ENCODE measurements at places on chromosomes 7 and 10.
A peak's percentile ranks its signal among the peaks of the same experiment; 100 is the strongest.

GRCh38 chr7:101856473-101857357 is 39.3 kb downstream of the CUX1 start:
- peak; percentile 72 for DNase-seq

- no peak for DNase-seq
These were observed 568.0 kb downstream of the POM121L12 start for GRCh38 chr7:53603461-53603860.

GRCh38 chr7:47336472-47337425 is 245.2 kb downstream of the TNS3 start:
- no peak for DNase-seq

GRCh38 chr10:3201796-3202195 is 29.2 kb upstream of the PITRM1 start:
- DNase-seq = no peak

- DNase-seq = no peak
These were observed 119.9 kb upstream of the COL1A2 start for GRCh38 chr7:94274828-94275227.

- DNase-seq = no peak
These were observed 231.5 kb downstream of the TNS3 start for GRCh38 chr7:47350425-47350824.

DNA sequence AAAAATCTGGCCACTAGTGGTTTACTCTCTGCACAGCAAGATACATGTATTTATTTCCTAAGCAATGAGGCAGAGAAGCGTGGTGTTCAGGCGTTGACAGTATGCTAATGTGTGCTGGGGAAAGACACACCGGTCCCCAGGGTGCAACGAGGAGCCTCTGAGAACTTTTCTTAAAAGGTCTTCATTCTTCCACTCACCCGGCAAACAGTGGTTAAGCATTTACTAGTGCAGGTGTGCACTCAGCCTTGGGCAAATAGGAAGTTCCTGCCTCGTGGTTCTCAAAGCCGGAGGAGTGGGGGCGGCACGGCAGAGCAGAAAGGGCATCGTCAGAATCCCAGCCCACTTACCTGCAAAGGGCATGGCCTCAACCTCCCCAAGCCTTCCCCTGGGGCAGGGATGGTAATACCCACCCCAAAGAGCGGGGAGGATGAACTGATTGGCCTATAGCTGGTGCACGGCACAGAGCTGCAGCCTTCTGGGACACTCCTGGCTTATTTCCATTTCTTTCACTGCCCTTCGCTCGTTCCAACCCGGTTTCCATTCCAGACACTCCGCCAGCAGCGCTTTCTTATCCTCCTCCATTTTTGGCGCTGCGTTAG is 184.3 kb upstream of the CTBP2 start:
- peak; percentile 7 for DNase-seq

GRCh38 chr7:36570528-36571189 is 153.6 kb downstream of the AOAH start:
- DNase-seq = no peak
